8988T (cell line): ENCODE measurements at places on chromosomes 11 and 22.
A peak's percentile ranks its signal among the peaks of the same experiment; 100 is the strongest.

GRCh38 chr11:67163006-67163405 is 43.9 kb downstream of the KDM2A start:
- no peak for DNase-seq

GRCh38 chr11:73968356-73968966 is 14.2 kb downstream of the UCP2 start:
- DNase-seq = no peak

DNA sequence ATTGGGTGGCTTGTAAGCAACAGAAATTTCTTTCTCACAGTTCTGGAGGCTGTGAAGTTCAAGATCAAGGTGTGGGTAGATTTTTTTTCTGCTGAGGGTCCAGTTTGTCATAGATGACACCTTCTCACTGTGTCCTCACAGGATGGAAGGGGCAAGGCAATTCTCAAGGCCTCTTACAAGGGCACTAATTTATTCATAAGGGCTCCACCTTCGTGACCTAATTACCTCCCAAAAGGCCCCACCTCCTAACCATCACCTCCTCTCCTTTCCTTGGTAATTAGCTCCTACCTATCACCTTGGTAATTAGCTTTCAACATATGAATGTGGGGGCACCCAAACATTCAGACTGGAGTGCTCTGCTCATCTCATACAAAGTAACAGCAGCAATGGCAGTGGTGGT is 92.3 kb upstream of the CD44 start:
- no peak for DNase-seq

DNA sequence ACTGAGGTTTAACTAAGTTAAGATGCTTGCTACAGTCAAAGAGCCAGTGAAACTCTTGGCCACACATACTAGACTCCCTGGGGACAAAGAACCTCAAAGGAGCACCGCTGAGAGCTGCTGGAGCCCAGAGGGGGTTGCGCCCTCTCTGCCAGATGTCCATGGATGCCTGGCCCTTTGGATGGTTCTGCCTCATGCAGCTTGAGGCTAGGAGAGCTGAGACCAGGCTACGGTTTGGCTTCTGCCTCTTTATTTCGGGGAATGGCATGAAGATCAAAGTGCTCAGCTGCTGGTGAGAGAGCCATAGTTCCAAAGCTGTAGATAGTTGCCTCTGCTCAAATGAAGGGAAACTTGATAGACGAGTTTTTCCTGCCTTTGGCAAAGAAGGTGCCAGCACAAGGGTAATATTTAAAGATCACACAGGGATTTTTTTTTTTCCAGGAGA is 43.0 kb downstream of the RASSF10 start:
- no peak for DNase-seq

DNA sequence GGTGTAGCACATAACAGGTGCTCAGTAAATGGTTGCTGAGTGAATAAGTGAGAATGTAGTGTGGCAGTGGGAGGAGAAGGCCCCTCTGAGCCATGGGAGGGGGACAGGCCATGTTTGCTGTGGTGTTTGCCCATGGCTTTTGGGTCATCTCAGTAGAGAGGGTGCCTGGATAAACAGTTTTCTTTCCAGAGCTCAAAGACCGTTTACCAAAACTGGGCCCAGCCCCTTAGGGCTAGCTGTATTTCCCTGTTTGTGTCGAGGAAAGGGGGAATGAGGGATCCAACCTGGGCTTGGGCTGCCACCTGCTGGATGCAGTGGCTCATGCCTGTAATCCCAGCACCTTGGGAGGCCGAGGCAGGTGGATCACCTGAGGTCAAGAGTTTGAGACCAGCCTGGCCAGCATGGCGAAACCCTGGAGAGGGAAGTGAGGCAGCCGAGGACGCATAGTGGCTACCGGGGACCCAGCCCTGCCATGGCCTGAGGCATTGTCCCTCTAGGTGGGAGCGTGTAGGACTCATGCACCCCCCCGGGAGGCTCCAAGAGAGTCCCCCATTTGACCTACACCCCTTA is 8.7 kb upstream of the LTO1 start:
- no peak for DNase-seq

- DNase-seq = no peak
These were observed 621.2 kb downstream of the METTL15 start for GRCh38 chr11:28729339-28729738.

- DNase-seq = no peak
These were observed 70.4 kb downstream of the GGTLC2 start for GRCh38 chr22:22714600-22715335.

GRCh38 chr11:102139081-102139498 is 28.8 kb downstream of the YAP1 start:
- DNase-seq = no peak

DNA sequence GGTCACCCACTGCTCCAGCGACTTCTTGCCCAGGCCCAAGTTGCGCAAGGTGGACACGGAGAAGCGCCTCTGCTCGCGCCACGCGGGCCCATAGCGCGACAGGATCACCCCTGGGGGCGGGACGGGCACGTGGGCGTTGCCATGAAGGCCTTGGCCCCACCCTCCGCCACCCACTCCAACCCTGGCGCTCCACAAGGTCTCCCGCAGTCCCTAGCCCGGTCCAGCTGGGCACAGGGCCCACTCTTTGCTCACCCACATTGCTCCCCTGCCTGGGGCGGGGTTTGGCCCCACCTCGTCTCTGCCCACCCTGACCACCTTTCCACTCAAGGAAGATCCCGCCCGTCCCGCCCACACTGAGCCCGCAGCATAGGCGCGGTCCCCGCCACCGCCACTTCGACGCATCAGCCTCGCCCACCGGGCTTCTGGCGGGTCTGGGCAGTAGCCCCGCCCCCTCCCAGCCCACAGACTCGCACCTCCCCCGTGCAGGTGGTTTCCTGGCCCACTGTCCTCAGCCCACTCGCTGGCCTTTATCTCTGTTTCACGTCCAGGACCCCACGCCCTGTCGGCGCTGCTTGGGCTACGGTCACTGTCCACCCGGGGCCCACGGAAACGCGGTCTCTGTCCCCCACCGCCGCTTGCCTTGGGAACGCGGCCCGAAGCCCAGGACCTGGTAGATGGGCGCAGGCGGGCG is 12.3 kb upstream of the CYP2D6 start:
- no peak for DNase-seq

DNA sequence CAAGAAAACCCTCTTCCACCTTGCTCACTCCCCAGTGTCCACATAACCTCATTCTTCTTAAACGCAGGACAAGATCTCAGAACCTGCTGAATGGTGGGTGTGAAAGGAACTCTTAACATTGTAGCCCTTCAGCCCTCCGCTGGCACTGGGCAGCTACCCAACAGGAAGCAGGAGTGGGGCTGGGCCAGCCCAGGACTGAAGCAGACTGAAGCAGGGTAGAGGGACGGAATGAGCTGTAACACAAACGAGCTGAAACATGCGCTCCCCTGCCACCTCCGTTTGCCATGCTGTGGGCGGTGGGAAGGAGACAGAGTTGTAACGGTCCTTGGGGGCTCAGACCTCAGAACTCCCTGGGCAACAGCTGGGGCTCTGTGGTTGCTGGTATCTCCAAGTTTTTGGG is 23.6 kb downstream of the NPAT start:
- DNase-seq = no peak

DNA sequence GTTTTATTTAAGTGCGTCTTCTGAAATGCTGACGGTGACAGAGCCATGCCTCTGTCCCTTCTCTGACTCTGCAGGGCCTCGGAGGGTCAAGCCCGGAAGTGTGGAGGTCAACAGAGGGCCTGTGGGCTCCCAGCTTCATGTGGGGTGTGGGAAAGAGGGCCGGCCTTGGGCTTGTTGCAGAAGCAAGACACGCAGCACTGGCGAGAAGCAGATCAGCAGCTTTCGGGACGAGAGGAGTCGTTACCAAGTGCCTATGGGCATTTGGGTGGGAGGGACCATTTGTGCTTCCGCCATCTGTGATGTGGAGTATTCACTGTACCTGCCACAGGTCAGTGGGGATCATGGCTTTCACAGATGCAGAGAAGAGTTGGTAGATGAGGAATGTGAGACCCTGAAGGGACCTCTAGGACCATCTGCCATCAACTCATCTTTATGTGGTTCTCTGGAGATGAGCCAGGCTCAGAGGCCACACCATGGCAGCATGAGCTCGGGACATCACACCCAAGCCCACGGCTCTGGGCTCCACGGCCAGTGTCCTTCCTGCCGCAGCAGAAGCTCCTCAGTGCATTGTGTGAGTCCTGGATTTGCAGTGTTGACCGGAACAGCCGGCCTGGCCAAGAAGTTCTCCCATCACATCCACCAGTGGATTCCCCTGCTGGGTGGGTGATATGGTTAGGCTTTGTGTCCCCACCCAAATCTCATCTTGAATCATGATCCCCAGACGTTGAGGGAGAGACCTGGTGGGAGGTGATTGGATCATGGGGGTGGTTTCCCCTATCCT is 590.7 kb downstream of the TBC1D22A start:
- DNase-seq = no peak

DNA sequence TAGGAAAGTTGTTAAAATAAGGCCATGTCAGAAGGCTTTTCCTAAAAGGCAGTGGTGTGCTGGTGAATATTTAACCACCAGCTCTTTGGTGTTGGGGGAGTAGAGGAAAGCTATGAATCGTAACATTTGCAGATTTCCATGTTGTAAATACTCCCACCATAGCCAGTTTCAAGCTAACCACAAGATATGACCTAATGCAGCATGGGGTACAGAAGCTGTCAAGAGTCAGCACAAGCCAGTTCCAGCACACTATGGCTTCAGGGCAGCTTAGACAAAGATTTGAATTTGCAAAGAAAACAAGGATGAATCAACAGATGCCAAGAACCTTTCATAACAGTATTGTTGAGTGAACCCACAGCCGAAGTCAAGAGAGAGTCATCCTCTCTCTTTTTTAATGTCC is 40.0 kb downstream of the COMMD9 start:
- no peak for DNase-seq

GRCh38 chr11:57779276-57779675 is 17.7 kb downstream of the CTNND1 start:
- DNase-seq = no peak

DNA sequence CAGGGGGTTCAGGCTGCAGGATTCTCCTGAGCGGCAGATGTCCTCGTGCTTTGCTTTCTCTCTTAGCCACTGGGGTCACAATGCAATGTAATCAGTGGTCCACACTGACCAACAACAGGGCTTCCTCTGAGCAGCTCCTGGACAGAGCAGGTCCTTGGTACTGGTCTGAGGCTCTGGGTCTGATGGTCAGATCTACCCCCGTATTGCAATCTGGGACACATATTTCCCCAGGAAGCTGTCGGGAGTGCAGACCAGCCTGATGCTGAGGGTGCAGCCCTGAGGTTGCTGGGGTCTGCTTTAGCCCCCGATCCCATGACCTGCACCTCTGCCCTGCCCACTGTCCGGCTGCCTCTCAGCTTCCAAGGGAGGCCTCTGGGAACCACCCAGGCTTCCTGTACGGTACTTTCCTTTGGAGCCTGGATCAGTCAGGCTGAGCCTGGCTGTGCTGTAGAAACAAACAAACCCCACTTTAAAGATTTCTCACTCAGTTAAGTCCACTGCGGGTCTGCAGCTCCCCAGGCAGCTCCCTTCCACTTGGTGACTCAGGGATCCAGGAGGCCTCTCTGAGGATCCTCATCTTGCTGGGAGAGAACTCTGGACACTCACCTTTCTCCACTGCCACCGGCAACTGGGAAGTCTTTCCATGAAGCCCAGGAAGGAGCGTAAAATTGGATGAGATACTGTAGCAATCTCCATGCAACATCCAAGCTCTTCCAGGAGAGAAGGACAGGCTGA is 1046.6 kb downstream of the TBC1D22A start:
- DNase-seq = no peak

GRCh38 chr11:44727373-44728287 is 868 bp downstream of the TSPAN18 start:
- DNase-seq = peak; percentile 100

DNA sequence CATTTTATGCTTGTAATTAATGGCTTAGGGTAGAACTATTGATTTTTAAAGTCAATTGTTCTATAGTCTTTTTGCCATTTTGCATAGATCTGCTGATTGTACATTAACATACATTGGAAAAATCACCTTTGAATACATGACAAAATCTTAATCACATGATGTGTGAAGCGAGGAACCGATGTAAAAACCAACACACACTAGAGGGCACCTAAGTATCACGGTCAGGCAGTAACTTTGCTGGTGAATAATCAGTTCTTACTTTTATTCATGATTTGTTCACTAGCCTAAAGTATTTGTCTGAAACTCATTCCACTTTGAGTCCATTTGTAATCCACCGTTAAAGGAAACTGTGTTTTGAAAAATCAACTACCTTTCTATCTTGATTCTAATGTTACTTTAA is 28.2 kb downstream of the JHY start:
- no peak for DNase-seq

DNA sequence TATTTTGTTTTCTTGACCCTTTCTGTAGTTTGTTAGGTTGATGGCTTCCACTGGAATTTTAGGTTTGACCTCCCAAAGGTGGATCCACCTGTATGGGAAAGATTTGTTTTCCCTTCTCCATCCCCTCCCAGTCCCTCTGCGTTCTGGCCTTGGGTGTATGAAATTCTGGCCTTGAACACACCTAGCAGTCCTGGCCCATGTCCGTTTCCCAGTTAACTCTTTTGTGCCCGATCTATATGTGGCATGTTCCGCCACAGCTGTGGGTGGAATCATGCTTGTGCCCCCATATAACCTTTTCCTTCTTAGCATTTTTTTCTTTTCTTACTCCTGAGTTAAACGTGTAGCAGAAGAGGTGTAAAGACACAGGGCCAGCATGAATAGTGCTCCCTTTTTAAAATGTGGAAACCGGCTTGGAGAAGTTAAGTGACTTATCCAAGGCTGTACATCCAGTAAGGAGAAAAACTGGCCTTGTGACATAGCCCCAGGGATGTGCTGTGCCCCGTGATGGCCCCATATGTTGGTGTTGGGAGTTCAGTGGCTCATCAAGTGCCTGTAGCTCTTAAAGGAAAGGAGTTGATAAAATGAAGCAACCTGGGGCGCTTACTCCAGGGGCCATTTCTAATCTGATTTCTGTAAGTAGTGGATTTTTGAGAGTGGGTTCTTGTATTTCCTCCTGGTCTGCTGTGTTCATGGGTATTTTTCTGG is 39.3 kb downstream of the ZNRF3 start:
- DNase-seq = no peak

GRCh38 chr22:45023431-45023830 is 13.6 kb upstream of the PHF21B start:
- no peak for DNase-seq

GRCh38 chr11:134417871-134418840 is 6.1 kb upstream of the B3GAT1 start:
- no peak for DNase-seq

DNA sequence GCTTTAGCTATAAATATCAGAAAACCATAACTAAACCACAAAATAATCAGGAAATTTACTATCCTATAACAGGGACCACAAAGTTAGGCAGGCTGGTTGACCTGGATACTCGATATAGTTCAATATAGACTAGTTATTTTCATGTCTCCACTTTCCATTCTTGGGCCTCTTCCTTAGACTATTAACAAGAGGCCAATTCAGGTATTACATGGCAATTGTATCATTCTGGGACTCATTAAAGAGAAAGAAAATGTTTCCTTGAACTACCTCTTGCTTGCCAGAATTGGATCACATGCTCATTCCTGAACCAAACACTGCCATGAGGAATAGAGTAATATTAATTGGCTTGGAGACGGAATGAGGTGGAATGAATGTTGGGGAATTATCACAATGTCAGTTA is 76.0 kb downstream of the EIF3M start:
- no peak for DNase-seq

GRCh38 chr11:15958910-15959309 is 397.4 kb downstream of the SOX6 start:
- no peak for DNase-seq
